ENCODE measurements at places on chromosomes 3 and 15. TPM values are rescaled to one million over a fixed set of nuclear protein-coding genes. Genes with fewer than 3 reads are reported as not detected.

- H3K4me3 ChIP-seq, result no peak overlapping the region
- H3K27me3 ChIP-seq, result no peaks in the 10 kb centered on the region
- H3K27ac ChIP-seq, result no peak overlapping the region
Measured at GRCh38 chr3:188746291-188746783, 425.4 kb upstream of the TPRG1 start.

GRCh38 chr3:21020681-21021080 lies 730.3 kb downstream of the ZNF385D start:
- H3K36me3 ChIP-seq, result no peaks in the 10 kb centered on the region
- no peaks in the 10 kb centered on the region for H3K27me3 ChIP-seq
- H3K4me3 ChIP-seq, result no peak overlapping the region
- DNase-seq, result no peak
- H3K27ac ChIP-seq, result no peak overlapping the region
- no peaks in the 10 kb centered on the region for H3K4me1 ChIP-seq

The TM6SF1 gene
- not detected for total RNA-seq

The IL12A gene
- total RNA-seq, result 2.8 TPM

DNA sequence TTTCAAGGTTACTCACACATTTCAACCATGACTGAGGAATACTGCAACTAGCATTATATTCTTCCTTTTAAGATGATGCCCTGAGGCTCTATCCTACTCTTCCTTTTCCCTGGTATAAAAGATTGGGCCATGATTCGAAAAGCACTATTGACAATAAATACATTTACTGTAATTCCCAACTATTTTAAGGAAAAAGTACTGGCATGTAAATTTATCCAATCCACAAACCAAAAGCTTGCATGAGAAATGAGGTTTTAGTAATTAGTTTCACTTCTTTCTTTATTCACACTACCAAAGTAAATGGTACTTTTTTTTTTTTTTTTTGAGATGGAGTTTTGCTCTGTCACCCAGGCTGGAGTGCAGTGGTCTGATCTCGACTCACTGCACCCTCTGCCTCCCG lies 310.2 kb downstream of the LRRC3B start:
- H3K4me3 ChIP-seq, result no peak overlapping the region
- no peaks in the 10 kb centered on the region for H3K4me1 ChIP-seq
- no peaks in the 10 kb centered on the region for H3K27me3 ChIP-seq
- no peaks in the 10 kb centered on the region for H3K36me3 ChIP-seq

The ELL3 gene
- total RNA-seq, result 16.2 TPM

GRCh38 chr3:153257673-153258351 lies 95.8 kb downstream of the RAP2B start:
- H3K27me3 ChIP-seq, result no peaks in the 10 kb centered on the region
- H3K27ac ChIP-seq, result no peak overlapping the region
- no peak for DNase-seq
- H3K4me1 ChIP-seq, result no peaks in the 10 kb centered on the region
- no peaks in the 10 kb centered on the region for H3K36me3 ChIP-seq

GRCh38 chr3:108538083-108538482 lies 27.7 kb upstream of the MYH15 start:
- no peak for DNase-seq
- H3K27me3 ChIP-seq, result no peaks in the 10 kb centered on the region
- H3K27ac ChIP-seq, result no peak overlapping the region
- no peak overlapping the region for H3K4me3 ChIP-seq

Measured in HCT116 (cell line).